Fibroblast of skin of right biceps (primary cell): ENCODE measurements at places on chromosomes 2 and 18.

GRCh38 chr2:195396479-195396878, 260.5 kb upstream of the SLC39A10 start:
- DNase-seq: no peak

DNA sequence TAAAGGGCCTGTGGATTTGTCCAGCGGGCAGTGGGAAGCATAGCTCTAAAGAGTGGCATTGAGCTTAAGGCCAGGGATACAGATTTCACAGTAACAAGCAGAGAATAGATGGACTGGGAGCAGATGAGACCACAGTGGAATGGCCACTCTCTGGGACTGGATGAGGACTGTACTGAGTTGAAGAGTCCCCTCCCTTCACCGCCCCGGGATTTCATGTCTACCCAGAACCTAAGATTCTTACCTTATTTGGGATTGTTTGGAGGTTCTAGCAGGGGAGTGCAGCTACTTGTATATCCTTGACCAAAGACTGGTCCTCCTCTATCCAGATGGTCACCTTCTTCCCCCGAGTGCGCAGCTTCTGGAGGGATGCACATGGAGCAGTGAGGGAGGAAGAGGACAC, 28.0 kb upstream of the EFEMP1 start:
- no peak for DNase-seq

GRCh38 chr2:162092008-162092390, 18.0 kb upstream of the DPP4 start:
- no peak for DNase-seq

- no peak for DNase-seq
Observed at GRCh38 chr2:41167014-41167413, 715.1 kb upstream of the SLC8A1 start.

GRCh38 chr2:174662459-174662858, 64.9 kb upstream of the WIPF1 start:
- DNase-seq: peak; percentile 92

DNA sequence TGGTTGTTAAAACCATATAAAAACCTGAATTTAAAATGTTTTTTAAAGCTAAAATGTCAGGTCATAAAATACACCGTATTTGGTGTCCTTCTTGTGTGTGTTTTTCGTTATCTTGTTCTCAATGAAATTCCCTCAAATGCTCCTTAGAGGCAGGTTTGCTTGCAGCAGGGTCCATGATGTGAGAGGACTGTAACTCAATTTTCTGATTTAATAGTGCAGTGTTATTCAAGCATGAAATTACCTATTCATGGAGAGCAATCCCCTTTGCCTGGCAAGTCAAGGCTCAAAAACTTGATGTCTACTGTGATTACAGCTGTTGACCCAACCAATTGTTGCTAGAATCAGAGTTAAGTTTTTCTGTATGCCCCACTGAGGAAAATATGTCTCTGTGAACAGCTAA, 318.2 kb downstream of the GALNT13 start:
- no peak for DNase-seq

GRCh38 chr18:57806978-57807285, 3.8 kb upstream of the ATP8B1 start:
- peak; percentile 87 for DNase-seq

GRCh38 chr2:232829988-232830387, 40.1 kb upstream of the SNORC start:
- DNase-seq: no peak

DNA sequence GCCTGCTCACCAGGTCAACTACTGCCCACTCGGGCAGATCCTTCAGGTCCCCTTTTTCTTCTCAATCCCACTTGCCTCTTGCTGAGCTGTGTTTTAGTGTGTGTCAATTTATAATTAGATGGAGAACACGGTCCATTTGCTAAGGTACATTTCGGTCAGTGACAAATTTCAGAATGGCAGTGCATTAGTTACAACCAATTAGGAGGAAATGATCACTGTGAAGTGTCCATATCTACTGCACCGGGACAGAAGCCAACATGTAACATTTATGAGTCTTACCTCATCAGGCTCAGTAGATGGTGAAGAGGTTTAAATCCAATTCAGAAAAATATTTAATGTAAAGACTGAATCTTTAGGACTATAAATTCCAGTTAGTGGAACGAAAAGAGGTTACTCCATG, 47.7 kb downstream of the CMPK2 start:
- DNase-seq: no peak

- no peak for DNase-seq
Observed at GRCh38 chr2:238599549-238600505, 173.1 kb downstream of the ASB1 start.

DNA sequence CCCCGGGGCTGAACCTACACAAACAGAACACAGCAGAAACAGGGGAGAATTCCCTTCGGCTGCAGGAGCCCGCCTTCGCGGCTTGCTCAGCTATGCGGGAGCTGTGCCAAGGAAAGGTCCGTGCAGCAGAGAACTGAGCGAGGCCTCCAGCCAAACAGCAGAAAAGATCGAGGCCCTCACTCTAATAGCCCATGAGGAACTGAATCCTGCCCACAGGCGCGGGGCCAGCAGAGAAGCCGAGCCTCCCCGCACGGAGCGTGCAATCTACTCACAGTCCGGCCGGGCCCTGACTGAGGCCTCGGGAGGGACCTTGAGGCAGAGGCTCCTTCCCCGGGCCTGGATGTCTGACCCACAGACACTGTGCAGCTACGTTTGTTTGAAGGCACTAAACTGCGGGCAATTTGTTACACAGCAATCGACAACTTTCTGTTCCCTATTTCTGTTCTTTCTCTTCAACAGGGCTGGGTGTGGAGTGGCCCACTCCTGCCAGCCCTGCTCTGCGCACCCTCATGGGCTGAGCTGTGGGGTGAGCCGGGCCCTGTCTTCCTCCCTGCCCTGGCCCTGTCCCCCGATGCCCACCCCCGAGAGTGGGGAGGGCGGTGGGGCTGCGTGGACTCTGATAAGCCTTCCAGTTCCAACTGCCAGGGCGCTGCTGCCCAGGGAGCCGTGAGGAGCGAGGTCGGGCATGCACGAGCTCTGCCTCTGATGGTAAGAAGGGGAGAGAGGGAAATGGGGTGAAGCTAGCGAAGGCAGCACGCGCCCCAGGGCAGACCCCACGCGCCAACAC, 13.7 kb downstream of the HES6 start:
- DNase-seq: peak; percentile 43

DNA sequence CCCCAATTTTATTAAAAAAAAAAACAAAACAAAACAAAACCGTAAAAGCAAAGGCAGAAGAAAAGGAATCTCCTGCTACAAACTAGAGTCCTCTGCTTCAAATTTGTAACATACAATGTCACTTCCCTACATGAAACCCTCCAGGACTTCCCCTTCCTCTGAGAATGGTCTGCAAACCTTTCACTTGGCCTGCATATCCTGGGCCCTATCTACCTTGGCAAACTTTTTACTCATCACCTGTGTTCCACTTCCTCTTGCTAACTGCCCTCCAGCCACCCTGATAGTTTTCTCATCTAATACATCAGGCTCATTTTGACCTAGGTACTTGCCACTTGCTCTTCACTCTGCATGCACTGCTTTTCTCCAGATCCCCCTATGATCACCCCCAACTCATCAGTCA, 255.5 kb downstream of the ETAA1 start:
- DNase-seq: no peak

GRCh38 chr2:160407393-160408172, 86.0 kb downstream of the RBMS1 start:
- DNase-seq: peak; percentile 80

- DNase-seq: no peak
Observed at GRCh38 chr2:17646838-17647701, 106.5 kb downstream of the SMC6 start.

GRCh38 chr2:98487806-98488189, 43.1 kb downstream of the INPP4A start:
- DNase-seq: peak; percentile 16

DNA sequence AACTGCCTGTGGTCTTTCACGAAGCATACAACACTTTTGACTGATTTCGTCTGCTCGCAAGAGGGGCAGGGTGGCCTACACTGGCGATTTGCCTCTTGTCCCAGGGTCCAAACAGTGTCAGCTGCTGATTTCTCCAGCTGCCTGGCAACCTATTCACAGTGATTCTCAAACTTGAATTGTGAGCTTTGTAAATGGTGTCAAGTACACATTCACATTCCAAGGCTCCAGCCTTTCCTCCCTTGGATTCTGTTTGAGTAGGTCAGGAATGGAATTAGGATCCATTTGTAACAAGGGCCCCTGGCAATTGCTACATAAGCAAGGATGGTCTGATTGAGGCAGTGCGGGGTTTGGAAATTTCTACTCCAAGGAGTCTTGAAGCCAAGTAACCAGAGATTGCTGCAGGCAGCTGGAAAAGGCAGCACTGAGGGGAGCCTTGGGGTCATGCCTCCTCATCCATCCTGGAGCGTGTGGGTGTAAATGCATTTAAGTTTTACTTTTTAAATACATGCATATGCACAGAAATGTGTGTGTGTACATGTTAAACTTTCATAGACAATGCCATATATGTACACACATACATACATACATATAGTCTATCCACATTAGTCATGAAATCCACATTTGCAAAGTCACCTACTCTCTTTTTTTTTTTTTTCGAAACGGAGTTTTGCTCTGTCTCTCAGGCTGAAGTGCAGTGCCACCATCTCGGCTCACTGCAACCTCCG, 86.8 kb upstream of the UXS1 start:
- DNase-seq: no peak

- DNase-seq: no peak
Observed at GRCh38 chr2:137872577-137872976, 91.7 kb upstream of the HNMT start.

DNA sequence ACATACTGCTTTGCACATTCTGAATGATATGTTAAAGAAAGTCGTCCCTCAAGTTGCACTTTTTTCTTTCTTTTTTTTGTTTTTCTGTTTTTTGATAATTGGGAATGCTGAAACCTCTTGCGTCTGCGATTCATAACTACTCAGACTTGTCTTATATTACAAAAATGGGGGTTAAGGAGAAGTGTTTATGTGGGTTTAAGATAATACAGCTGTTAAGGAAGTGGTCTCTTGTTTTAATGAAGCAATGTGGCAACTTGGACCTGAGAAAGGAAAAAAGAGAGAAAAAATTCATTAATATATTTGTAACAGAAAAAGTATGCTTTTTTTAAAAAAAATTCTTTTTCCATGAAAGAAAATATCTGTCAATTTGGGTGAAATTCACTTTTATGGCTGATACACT, 268.5 kb upstream of the CCDC68 start:
- no peak for DNase-seq

DNA sequence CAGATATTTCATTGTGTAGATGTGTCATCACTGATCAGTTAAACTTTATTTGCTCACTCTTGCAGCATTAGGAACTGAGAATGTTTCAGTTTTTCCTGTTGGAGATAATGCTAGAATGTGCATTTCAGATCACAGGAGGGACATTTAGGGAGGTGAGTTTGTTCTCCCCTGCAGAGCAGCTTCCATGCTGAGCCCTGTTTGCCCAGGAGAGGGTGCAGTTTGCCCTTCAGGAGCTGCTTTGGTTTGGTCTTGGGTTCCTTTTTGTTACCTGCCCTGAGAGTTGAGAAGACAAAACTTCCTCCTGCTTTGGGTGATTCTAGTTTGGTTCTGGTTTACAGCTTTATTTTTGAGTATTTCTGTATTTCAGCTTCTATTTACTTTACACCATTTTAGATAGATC, 49.9 kb downstream of the DGKD start:
- DNase-seq: no peak

DNA sequence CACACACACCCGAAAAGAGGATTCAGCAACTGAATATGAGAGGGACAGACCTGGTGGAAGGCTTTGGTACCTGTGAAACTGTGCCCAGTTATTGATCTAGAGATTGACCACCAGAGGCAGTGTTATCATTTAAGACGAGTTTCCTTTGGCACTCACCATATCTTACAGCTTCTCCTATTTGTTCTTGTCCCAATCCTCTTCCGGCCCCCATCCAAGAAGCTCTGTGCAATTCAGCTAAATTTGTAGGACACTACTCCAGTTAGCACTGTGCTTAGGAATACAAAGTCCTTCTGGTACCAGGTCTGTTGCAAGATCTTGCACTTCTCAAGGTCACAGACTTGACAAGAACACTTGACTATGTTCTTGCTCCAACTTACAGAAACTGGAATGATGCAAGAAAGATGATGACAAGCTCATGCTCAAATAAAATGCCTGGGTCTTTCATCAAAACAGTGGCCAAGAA, 177.7 kb downstream of the TMEM247 start:
- DNase-seq: peak; percentile 64

GRCh38 chr2:226743915-226744314, 55.7 kb downstream of the IRS1 start:
- peak; percentile 49 for DNase-seq

- DNase-seq: no peak
Observed at GRCh38 chr2:3430740-3431490, 51.4 kb downstream of the TRAPPC12 start.

GRCh38 chr2:168188002-168188401, 59.4 kb downstream of the STK39 start:
- DNase-seq: no peak

- peak; percentile 21 for DNase-seq
Observed at GRCh38 chr18:67995769-67996168, 479.2 kb upstream of the DSEL start.

- DNase-seq: no peak
Observed at GRCh38 chr2:16100006-16100405, 159.7 kb downstream of the MYCN start.

- peak; percentile 84 for DNase-seq
Observed at GRCh38 chr18:10274301-10274700, 180.1 kb upstream of the APCDD1 start.

DNA sequence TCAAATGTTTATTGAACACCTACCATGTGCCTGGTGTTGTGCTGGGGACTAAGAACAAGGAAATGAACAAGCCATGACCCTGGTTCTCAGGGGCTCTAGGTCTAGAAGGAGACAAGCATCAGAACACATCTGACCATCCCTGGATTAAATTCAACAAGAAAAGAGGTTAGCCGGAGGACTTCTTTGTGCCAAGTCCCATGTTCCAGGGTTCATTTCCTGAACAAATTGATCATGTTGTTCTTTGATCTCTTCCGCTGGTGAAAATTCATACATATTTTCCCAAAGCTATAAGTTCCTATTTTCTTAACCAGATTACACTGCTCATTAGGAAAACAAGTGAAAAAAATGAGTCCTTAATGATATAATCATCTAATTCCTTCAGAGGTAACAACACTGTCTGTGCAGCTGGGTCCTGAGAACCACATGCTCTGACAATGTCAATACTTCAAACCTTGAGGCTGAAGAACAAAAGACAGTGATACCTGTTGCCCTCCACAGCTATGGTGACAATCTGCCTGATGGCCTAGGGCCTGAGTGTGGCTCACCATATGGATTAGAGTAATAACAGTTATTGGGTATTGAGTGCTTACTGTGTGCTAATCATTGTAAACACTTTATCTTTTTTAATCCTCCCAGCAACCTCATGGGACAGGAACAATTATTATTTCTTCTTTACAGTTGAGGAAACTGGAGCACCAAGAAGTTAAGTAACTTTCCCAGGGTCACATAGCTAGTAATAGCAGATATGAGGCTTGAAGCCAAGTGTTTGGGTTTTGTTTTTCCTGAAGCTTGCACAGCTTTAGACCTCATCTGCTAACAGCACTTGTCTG, 24.6 kb upstream of the INO80C start:
- no peak for DNase-seq

GRCh38 chr2:162164802-162165201, 12.8 kb upstream of the GCG start:
- peak; percentile 7 for DNase-seq

- no peak for DNase-seq
Observed at GRCh38 chr2:127050803-127051115, 56.2 kb downstream of the BIN1 start.

- no peak for DNase-seq
Observed at GRCh38 chr18:77098538-77099174, 33.9 kb downstream of the MBP start.

GRCh38 chr2:28399956-28400355, 7.3 kb downstream of the FOSL2 start:
- no peak for DNase-seq
